ENCODE measurements at places on chromosomes 5 and 9.

DNA sequence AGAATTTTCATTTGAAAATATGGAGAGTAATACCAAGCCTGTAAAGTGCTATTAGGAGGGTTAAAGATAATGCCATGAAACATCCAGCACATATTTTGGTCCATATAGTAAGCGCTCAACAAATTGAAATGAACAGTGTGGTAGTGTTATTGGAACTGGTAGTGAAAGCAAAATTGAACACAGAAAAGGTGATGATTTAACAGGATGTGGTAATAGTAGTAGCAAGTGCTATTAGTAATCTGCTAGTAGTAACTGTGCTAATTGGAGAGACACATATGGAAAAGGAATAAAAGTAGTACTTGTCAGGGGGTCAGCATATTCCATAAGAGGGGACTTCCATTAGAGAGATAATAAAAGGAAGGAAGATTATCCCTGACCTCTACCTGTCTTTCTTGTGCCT, 187.3 kb downstream of the HTR1A start:
- no peak for DNase-seq

GRCh38 chr9:98071737-98072136, 15.2 kb downstream of the NANS start:
- DNase-seq: no peak

DNA sequence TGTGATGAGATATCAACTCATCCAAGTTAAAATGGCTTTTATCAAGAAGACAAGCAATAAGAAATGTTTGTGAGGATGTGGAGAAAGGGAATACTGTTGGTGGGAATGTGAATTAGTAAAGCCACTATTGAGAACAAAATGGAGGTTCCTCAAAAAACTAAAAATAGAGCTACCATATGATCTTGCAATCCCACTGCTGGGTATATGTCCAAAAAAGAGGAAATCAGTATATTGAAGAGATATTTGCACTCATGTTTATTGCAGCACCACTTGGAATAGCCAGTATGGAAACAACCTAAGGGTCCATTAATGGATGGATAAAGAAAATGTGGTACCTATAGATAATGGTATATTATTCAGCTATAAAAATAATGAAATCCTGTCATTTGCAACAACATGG, 25.1 kb downstream of the PPIP5K2 start:
- no peak for DNase-seq

GRCh38 chr5:12399868-12400267, 495.6 kb upstream of the CTNND2 start:
- DNase-seq: no peak

DNA sequence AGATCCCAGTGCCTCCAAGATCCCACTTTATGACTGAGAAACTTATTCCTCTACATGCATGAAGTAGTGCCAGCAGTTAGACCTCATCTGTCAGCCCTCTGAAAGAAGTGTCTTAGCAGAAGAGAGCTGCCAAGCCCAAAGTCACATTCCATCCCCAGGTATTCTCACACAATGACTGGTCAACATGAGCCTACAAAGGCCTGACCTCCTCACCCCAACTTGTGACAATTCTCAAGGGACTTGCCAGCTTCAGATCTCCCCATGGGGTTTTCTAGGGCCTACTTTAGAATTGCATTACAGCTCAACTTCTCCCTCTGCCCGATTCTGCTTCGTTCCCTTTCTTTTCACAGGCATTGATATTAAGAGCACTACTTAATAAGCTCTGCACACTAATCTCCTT, 393.8 kb upstream of the SLC30A5 start:
- DNase-seq: no peak

GRCh38 chr5:32223972-32224609, 50.0 kb upstream of the GOLPH3 start:
- DNase-seq: no peak

GRCh38 chr9:110520120-110520701, 59.3 kb downstream of the SVEP1 start:
- no peak for DNase-seq

DNA sequence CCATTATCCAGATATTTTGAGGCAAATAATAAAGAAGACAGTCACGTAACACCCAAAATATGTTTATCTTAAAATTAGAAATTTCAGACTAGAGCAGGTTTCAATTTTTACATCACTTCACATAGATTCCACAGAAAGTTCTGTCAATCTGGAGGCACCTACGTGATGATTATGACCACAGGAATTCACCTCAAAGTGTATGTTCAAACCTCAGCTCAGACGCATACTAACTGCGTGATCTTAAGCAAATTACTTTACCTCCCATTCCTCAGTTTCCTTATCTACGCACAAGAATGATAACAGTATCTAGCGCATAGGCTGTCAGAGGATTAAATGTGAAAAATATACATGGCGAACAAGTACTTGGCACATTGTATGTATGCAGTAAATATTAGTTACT, 5.9 kb upstream of the CDH6 start:
- DNase-seq: no peak

DNA sequence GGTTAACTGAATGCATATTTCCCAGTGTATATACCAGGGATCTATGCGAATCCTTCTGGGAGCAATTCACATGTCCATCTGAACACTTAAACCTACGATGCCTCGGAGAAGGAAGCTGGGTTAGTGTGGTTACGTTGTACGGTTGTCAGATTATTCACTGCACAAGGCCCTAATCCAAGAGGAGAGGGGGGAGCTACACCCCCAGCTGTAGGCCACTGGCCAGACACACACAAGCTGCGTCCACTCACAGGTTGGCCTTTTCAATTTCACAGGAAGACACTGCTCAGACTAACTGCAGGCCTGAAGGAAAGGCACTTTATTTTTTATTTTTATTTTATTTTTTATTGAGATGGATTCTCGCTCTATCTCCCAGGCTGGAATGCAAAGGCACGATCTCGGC, 184.5 kb upstream of the GNA14 start:
- no peak for DNase-seq

GRCh38 chr9:95157481-95158151, 159.9 kb downstream of the FANCC start:
- no peak for DNase-seq

Data from stimulated activated CD8-positive, alpha-beta memory T cell treated with anti-CD3 and anti-CD28 coated beads, Interleukin-2, amount 100 ng/mL, for 48 hours (primary cell).